ENCODE measurements at places on chromosomes 12 and 14.
A peak's percentile ranks its signal among the peaks of the same experiment; 100 is the strongest.

DNA sequence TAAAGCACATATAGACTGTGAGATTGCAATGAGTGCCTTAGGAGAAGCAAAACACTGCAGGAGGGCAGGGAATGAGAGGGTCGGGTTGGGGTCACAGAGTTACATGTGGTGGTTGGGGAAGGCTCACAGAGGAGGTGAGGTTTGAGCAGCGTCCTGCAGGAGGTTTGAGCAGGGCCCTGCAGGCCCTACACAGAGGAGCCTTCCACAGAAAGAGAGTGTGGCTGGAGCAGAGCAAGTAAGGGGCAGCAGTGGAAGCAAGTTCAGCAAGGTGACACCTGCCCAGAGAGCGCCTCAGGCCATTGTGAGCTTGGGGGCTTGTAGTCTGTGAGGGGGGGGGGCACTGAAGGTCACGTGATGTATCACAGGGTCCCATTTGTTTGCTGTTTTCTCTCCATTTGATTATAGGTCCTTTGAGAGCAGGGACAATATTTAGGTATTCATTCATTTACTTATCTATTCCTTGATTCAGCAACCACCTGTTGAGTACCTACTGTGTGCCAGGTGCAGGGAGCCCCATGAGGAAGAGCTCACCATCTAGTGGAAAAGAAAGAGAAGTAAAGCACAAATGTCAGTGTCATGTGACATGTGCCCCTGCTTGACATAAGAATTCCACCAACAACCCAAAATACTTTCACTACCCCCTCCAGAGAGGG, 56.6 kb downstream of the GALNT16 start:
- no peak for DNase-seq

DNA sequence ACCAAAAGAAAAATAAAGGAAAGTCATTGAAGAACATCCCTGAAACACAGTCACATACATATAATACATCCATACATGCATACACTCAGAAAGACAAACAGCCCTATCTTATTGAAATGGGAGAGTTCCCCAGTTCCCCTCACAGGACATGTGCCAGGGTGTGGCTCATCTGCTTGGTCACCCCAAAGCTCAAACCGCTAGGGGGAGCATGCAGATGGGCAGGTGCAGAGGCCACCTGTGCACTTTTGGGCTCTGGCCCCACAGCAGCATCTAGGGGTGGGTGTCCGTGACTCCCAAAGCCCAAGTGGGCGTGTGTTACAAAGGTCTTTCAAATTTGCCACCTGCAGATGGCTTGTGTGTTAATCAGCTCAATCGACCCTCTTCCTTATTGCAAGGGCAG, 75.2 kb downstream of the CMAS start:
- peak; percentile 75 for DNase-seq

GRCh38 chr12:42617622-42618021, 28.1 kb upstream of the PRICKLE1 start:
- DNase-seq, result no peak

GRCh38 chr12:52454411-52455201, 2.7 kb upstream of the KRT6B start:
- DNase-seq, result no peak

DNA sequence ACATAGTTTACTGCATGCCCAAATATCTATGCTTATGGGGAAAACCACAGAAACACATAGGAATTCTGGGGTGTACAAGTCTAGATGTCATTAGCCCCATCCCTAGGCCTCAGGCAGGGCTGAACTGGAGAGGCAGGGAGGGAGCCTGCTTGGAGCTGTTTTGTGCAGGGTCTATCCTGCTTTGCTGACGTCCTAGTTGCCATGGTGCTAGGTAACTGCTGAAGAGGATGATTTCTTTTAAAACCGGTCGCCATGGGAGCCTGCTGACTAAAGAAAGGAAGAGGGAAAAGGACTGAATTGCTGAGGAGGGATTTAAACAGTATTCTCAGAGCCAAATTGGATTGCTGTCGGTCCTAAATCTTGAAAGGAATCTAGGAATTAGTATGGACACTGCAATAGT, 10.7 kb downstream of the GPR19 start:
- peak; percentile 53 for DNase-seq

DNA sequence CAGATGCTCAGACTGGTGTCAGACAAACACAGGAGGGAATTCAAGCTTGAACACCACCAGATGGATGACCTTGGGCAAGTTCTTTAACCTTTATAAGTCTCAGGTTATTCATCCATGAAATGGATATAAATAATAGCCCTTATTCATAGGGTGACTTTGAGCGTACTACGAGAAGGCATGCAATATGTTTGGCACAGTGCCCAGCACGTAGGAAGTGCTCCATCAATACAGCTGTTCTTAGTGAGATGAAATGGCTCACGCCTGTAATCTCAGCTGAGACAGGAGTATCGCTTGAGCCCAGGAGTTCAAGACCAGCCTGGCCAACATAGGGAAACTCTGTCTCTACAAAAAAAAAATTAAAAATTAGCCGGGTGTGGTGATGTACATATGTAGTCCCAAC, 84.8 kb upstream of the FICD start:
- no peak for DNase-seq

DNA sequence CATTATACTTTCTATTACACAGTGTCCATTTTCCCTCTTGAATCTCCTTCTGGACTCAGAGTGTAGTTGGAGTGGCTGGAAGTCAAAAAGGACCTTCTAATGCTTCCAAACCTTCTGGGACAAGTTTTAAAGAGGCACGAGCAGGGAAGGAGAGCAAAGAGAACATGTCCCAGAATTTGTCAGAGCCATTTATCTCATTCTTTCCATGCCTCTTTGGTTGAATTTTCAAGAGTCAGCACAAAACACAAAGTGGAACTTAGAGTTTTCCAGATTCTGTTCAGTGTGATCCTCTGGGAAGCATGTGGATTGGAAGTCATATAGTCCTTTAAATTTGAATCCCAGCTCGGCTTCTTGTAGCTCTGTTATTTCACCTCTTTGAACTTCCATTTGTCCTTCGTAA, 138.2 kb upstream of the PWP1 start:
- no peak for DNase-seq

DNA sequence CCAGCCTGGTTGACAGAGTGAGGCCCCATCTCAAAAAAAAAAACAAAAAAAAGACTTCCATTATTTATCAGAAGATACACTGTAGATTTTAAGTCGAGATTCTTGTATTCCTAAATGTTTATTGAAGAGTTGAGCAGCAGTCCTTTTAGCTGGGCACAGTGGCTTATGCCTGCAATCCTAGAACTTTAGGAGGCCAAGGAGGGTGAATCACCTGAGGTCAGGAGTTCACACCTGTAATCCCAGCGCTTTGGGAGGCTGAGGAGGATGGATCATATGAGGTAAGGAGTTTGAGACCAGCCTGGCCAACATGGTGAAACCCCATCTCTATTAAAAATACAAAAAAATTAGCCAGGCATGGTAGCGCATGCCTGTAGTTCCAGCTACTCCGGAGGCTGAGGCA, 57.6 kb downstream of the HEATR5A start:
- DNase-seq, result no peak

DNA sequence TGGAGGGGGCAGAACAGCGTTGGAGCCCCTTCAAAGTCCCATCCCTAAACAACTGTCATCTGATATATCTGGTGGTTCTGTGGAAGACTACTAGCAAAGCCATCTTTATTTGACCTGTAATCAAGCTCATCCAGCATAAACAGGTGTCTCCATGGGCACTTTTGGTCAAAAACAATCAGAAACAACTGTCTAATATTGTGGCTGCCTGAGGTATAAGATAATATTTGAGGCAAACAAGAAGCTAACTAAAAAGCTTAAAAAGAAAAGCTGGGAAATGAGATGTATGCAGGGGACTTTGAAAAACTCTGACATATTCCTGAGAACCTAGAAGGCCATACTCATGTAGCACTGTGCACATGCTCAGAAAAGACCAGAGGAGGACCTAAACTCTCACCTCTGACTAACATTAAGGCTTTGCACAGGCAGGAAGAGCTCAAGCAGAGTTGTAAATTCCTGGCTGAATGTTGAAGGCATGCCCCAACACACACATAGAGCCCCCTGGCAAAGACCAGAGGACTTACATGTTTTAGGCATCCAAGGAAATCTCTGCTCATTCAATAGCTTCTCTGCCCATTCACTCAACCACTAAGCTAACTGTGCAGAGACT, 27.2 kb upstream of the AP4S1 start:
- no peak for DNase-seq

DNA sequence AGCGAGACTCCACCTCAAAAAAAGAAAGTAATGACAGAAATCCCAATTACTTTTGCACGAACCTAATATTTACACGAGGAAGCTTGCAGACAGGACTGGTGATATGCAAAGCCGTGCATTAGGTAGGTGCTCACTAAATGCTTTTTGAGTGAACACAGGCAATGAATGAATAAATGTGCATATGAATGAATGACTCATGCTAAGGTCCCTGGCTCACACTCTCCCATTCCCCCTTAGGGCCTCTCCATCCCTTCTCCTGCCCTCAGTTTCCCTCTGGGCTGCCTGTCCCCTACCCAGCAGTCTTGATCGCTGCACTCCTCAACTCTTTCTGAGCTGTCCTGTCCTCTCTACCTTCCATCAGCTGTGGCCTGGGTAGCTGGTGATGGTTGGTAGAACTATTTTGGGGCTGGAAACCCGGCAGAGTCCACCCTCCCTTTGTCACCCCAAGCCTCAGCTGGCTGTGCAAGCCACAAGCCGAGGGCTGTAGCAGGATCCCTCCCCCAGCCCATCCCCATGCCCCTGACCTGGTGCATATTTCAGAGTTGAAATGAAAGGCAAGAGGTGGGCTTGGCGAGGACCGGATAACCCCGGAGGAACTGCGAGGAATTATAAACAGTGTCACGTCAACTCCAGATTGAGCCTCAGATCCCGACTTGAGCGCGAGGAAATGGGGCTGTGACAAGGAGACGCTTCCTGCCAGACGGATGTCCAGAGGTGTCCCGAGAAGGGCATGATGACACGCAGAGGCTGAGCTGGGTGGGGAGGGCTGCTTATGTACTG, 191.7 kb upstream of the GSC start:
- no peak for DNase-seq

- DNase-seq, result peak; percentile 25
Measured at GRCh38 chr12:32997471-32997870, 100.9 kb upstream of the PKP2 start.

GRCh38 chr12:31954925-31955858, 4.0 kb upstream of the RESF1 start:
- no peak for DNase-seq

DNA sequence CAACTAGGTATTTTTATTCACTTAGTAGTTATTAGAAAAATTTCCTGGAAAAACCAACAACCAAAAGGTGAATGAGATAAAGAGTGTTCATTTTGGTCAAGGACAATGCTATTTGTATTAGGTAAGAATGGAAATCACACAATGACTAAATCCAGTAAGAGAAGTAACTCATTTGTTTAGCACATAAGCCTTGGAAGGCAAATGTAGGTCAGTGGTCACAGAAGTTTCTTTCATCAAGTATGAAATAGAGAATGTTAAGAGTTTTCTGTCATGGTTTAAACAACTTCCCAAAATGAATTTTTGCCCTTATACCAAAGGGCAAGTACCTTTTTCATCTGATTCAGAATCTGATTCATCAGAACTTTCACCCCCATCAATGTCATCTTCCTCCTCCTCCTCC, 101.7 kb downstream of the KIF21A start:
- DNase-seq, result no peak

- no peak for DNase-seq
Measured at GRCh38 chr12:70985850-70986249, 65.3 kb upstream of the PTPRR start.

DNA sequence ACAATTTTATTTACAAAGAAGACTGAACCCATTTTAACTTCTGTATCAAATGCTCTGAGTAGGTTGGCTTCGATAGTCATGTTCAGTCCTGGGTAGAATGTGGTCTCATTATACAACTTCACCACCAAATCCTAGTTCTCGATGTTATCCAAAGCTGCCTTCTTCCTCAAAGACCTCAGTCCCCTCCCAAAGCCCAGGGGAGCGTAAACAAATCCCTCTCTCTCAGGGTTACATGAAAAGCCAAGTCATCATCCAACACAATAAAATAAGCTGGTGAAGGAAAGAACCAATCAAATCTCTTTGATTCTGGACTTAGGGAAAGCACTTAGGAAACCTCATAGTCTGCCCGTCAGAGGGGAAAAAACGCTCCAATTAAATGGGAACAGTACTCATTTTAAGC, 9.1 kb downstream of the PTCSC3 start:
- no peak for DNase-seq

GRCh38 chr12:42097971-42098370, 46.7 kb downstream of the GXYLT1 start:
- DNase-seq, result no peak

GRCh38 chr12:76784600-76785051, 20.7 kb downstream of the ZDHHC17 start:
- DNase-seq, result no peak

GRCh38 chr12:132118876-132119275, 25.2 kb downstream of the DDX51 start:
- no peak for DNase-seq

GRCh38 chr12:69097619-69098368, 141.6 kb upstream of the CPSF6 start:
- no peak for DNase-seq

GRCh38 chr12:116600959-116601918, 42.1 kb downstream of the MAP1LC3B2 start:
- no peak for DNase-seq

- no peak for DNase-seq
Measured at GRCh38 chr12:26748741-26749431, 84.1 kb downstream of the ITPR2 start.

DNA sequence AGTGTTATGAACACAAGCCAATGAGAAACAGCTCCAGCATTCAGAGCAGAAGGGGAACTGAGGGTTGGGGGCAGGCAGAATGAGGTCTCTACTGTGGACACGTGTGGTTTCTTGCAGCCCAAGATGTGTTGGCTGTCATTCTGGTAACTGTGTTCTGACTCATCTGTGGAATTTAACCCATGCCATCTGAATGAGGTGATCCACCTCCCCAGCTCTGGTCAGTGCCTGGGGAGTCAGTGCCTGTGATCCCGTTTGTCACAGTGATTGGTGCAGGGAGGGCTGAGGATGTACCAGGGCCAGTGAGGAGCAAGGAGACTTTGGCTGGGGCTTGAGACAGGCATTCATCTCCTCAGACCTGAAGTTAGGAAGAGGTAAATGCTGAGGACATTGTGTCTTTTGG, 216.8 kb downstream of the MSRB3 start:
- DNase-seq, result no peak

GRCh38 chr12:72522411-72522810, 250.2 kb downstream of the TRHDE start:
- DNase-seq, result no peak

DNA sequence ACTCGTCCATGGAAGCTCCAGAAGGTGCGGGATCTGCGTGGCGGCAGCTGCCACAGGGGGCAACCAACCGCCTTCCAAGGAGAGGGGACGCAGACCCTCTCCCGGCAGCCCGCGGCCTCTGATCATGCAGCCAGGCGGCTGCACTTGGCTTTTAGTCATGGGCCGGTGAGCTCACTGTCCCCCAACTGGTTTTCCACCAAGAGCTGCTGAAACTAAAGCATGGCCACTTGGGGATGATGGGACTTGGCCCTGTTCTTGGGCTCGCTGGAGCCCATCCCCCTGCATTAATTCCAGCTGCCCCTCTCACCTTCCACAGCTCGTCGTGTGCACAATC, 39.1 kb downstream of the CCDC85C start:
- no peak for DNase-seq
